CD14-positive monocyte (primary cell): ENCODE measurements at places on chromosomes 3 and 15. TPM values are rescaled to one million over a fixed set of nuclear protein-coding genes. Genes with fewer than 3 reads are reported as not detected.

DNA sequence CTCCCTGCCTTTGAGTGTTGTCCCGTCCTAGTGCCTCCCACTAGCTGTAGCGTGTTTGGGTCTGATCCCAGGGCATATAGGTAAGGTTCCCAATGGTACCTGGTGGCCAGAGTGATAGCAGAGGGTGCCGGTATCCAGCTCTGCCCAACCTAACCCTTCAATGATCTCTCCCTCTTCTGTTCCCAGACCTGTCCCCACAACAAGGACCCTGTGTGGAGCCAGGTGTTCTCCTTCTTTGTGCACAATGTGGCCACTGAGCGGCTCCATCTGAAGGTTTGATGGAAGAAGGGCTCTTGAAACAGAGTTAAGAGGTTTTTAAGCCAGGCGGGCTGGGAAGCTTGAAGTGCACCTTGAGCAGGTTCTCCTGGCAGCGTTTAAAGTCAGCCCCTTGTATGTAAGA lies 35.5 kb downstream of the ESYT3 start:
- no peak for DNase-seq

GRCh38 chr3:99765042-99765942 lies 52.4 kb upstream of the CMSS1 start:
- no peak for DNase-seq

- DNase-seq: peak; percentile 88
Measured at GRCh38 chr15:63456258-63456657, 48.1 kb upstream of the USP3 start.

GRCh38 chr15:66022163-66022525 lies 152.9 kb downstream of the RAB11A start:
- DNase-seq: no peak

MUC4 gene
- polyA plus RNA-seq: not detected
